Astrocyte of the hippocampus (primary cell): ENCODE measurements at places on chromosomes 12 and 14.

- no peak for DNase-seq
Measured at GRCh38 chr12:111261911-111262676, 106.8 kb downstream of the PHETA1 start.

GRCh38 chr12:10700581-10700980 is 22.5 kb downstream of the YBX3 start:
- DNase-seq = no peak

GRCh38 chr12:104458694-104459367 is 2.1 kb downstream of the CHST11 start:
- DNase-seq = peak; percentile 67

DNA sequence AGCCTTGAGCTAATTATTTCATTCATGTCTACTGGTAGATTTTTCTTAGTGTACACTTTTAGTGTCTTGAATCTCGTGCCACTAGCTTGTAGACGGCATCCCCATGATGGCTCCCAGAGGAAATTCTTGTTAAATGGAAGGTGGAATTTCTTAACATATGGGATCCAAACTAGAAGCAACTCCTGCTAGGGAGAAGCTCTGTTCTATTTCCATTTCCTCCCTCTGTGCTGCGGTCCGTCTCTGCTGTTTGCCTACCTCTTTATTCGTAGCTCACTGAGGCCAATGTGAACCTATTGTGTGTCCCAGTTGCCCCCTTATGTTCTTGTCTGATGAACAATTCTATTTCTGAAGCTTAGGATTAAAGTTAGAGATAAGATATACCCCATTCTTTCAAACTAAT is 588 bp downstream of the PIK3C2G start:
- DNase-seq = no peak

DNA sequence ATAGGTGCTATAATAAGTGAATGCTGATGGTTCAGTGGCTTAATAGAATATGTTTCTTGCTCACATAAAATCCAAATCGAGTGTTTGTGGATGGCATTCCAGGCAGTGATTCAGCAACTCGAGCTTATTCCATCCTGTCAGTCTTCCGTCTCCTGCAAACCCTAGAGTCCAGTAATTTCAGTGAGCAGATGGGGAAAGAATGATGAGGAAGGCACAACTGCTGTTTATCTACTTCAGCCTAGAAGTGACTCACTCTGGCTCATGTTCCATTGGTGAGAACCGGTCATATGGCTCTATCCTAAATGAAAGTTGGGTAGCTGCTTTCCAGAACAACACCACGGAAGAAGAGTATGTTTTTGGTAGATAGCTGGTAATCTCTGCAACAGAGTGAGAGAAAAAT is 421.8 kb upstream of the PDE3A start:
- DNase-seq = peak; percentile 92

GRCh38 chr12:64187370-64187769 is 34.7 kb downstream of the KICS2 start:
- peak; percentile 64 for DNase-seq

GRCh38 chr12:115964626-115965025 is 312.9 kb downstream of the MED13L start:
- DNase-seq = no peak

- DNase-seq = peak; percentile 67
Measured at GRCh38 chr12:71840231-71840847, 780 bp downstream of the TBC1D15 start.

GRCh38 chr14:69543341-69544115 is 31.1 kb downstream of the CCDC177 start:
- peak; percentile 83 for DNase-seq

GRCh38 chr12:122399254-122399591 is 23.2 kb downstream of the CLIP1 start:
- no peak for DNase-seq

DNA sequence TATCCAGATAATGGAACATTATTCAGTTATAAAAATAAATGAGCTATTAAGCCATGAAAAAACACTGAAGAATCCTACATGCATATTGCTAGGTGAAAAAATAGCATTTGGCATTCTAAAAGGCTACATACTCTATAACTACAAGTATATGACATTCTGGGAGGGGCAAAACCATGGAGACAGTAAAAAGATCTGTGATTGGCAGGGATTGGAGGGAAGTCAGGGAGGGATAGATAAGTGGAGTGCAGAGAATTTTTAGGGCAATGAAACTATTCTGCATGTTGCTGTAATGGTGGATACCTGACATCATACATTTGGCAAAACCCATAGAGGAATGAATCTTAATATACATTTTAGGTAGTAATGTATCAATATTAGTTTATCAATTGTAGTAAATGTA is 63.1 kb upstream of the SLC38A2 start:
- DNase-seq = no peak

GRCh38 chr14:85764822-85765221 is 234.9 kb downstream of the FLRT2 start:
- peak; percentile 44 for DNase-seq

GRCh38 chr12:75881920-75882319 is 149.7 kb downstream of the PHLDA1 start:
- no peak for DNase-seq

GRCh38 chr14:70468731-70469130 is 16.8 kb downstream of the ADAM21 start:
- no peak for DNase-seq

DNA sequence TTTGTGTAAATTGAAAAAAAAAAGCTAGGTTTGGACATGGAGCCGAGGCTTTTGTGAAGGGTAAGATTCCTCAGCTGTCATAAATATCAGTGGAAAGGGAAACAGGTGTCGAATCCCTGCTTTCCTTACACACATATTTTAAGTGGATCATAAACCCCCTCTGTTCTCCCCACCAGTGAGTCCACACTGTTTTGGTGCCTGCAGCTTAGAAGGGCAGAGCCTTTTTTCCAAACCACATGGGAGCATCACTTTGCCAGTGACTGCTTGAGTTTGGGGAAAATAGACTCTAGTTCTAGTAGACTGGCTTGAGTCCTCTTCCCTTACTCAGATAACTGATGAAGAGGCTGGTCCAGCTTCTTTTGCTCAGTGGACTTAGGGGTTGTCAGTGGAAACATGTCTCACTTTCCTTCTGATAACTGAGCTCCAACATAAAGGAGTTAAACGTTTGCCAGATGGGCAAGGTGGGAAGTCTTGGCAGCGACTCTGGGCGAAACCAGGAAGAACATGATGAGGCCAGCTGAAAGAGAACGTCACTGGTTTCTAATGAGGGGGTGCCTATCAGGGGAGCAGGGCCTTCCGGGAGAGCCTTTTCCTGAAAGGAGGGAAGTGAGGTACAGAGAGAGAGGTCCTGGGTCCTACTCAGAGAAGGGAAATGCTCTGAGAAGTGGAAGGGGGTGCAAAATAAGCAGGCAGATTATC is 168.1 kb upstream of the PARP11 start:
- no peak for DNase-seq
